ENCODE measurements at places on chromosomes 11 and 22.

- no peak for DNase-seq
Measured at GRCh38 chr11:44949160-44950030, 1.3 kb downstream of the TP53I11 start.

- DNase-seq, result peak; percentile 93
Measured at GRCh38 chr11:15374418-15374817, 259.7 kb downstream of the INSC start.

GRCh38 chr11:128715691-128716561 is 22.1 kb downstream of the FLI1 start:
- DNase-seq, result peak; percentile 25

DNA sequence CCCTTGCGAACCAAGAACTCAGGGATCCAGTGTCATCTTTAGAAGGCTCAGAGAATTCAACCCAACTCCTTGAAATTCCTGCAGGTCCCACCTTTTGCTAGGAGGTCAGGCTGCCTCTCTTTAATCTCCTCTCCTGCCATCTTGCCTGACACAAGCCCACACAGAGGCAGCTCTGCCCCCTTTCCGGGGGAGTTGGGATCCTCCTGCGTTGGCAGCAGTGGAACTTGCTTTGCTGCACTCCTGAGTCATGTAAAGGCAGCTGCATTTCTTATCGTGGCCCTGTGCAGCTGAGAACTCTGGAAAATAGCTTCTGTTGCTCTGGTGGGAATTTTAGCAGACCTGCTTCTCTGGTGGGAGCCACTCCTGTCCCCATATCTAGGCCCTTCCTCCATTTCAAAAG is 142.3 kb upstream of the TBCEL start:
- no peak for DNase-seq

GRCh38 chr11:112968941-112969713 is 7.9 kb downstream of the NCAM1 start:
- peak; percentile 7 for DNase-seq

DNA sequence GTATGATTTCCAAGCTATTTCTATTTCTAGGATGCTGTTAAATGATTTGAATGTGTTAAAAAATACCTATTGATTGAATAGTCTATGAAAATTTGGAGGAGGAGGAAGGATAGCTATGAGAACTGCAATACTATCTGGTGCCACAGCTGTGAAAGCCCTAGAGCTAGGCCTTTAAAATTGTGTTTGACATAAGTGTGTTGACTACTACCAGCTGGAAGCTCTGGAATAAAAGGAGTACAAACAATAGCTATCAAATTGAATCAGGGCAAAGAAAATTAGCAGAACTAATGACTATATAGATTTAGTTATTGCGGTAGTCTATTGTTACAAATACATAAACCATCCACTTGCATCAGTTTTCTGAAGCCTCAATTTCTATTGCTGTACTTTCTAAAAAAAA is 124.8 kb upstream of the CNTN5 start:
- no peak for DNase-seq

GRCh38 chr11:67344264-67344663 is 9.1 kb downstream of the POLD4 start:
- DNase-seq, result no peak

GRCh38 chr11:30310623-30311022 is 12.3 kb upstream of the ARL14EP start:
- DNase-seq, result peak; percentile 17

DNA sequence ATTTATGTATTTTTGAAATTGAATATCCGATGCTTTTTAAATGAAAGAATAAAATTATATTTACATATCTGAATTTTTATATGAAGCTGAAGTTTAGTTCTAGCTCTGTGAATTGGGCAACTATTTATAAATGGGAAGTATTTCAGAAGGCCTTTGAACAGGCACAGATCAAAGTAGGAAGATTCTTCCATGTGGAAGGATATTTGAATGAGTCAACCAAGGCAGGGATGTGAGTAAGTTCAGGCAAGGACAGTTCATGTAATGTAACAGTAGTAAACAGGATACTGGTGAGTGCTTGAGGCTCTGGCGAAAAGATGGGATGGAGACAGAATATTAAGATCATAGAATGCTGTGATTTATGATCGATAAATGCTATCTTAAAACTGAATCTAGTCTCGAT is 417.8 kb upstream of the CCDC179 start:
- peak; percentile 38 for DNase-seq

- DNase-seq, result peak; percentile 44
Measured at GRCh38 chr22:35352214-35353111, 28.4 kb upstream of the HMOX1 start.

DNA sequence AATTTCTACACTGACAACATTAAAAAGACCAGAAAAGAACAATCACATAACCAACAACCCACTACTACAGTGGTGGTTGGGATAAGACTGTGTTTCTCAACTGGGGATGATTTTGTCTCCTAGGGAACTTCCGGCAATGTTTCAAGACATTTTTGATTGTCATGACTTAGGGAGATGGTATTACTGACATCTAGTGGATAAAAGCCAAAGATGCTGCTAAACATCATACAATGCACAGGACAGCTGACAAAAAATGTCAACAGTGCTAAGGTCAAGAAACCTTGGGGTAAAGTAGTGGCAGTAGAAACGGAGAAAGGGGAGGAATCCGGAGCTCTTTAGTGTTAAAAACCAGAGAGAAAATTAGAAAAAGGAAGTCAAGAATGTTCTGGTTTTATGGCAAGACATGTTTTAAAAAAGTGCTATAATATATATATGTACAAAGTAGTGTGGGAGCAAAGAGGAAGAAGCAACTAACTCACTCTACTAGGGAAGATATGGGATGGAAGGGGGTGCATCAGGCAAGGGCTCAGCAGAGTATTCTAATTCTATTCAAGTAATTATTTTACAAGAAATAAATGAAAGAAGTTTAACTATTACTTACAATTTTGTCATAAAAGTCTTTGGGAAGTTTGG is 37.2 kb downstream of the CKAP5 start:
- peak; percentile 61 for DNase-seq

- no peak for DNase-seq
Measured at GRCh38 chr11:43523632-43524031, 156.9 kb upstream of the HSD17B12 start.

DNA sequence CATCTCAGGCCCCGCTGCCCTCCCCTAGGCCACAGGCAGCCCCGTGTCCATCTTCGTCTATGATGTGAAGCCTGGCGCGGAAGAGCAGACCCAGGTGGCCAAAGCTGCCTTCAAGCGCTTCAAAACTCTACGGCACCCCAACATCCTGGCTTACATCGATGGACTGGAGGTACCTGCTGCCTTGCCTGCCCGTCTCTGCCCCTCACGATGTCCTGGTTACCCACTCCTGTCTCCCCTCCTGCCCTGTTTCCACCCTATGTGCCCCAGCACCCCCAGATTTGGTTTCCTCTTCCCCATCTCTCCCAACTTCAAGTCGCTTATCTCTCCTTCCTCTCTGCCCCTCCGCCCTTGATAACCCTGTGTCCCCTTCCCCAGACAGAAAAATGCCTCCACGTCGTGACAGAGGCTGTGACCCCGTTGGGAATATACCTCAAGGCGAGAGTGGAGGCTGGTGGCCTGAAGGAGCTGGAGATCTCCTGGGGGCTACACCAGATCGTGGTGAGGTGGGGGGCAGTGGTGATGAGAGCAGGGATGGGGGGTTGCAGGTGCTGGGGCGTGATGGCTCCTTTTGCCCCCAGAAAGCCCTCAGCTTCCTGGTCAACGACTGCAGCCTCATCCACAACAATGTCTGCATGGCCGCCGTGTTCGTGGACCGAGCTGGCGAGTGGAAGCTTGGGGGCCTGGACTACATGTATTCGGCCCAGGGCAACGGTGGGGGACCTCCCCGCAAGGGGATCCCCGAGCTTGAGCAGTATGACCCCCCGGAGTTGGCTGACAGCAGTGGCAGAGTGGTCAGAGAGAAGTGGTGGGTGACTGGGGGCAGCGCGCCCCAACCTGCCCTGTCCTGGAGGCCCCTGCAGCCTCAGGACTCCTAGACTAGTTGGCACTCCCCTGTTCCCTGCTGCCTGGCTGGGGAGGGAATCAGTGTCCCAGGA is 930 bp downstream of the SCYL1 start:
- no peak for DNase-seq

DNA sequence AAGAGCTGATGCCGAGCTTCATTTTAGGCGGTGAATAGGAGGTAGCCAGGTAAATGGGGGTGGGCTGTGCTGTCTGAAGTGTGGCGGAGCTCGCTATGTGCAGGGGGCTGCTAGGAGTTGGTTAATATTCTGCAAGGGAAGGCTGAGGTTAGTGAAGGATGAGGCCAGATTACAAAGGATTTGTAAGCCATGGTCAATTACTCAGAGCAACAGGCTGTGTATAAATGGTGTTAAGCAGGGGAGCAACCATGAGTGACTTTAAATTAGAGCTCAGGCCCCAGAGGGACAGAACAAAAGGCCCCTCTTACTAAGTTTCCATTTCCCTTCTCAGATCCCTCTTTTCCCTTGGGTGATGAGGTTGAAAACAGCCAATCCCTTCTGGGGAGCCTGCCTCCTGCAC is 7.3 kb upstream of the MCAM start:
- DNase-seq, result no peak

DNA sequence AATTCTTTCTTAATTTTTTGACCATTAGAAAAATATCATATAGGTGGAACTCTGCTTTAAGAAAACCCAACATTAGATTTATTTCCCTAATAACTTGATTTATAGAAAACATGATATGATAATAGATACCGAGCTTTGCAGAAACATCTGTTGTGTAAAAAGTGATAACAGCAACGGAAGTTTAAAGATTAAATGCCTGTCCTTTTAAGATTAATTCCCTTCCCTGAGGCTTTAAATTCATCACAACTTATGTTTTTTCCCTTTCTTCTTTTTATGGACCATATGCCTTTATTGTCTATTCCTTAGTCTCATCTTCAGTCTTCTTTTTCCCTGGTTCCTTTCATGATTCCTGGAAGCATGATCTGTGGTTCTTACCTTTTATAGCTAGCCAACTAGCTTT is 1.9 kb downstream of the USP47 start:
- DNase-seq, result no peak

GRCh38 chr11:103949781-103950180 is 86.7 kb upstream of the DDI1 start:
- DNase-seq, result no peak

DNA sequence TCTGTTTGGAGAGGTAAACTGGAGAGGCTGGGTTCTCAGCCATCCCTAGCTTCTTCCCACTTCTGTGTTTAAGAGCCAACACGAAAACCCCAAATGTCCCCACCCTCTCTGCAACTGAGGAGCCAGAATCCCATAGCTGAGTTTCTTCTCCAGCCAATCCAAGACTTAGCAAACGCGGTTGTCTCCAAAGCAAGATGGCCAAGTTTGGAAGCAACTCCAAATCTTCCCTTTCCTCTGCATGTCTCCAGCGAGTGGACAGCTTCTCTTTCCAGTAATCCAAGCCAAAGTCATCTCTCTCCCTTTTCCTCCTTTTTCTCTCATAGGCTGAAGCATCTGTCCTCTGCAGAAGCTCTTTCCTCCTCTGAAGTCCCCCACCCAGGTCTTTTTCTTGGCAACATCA is 539.2 kb downstream of the MIAT start:
- no peak for DNase-seq

- no peak for DNase-seq
Measured at GRCh38 chr22:42869888-42870480, 12.9 kb upstream of the ARFGAP3 start.

GRCh38 chr11:114614127-114614720 is 18.6 kb upstream of the NXPE4 start:
- no peak for DNase-seq

All from renal cortical epithelial cell (primary cell).